ENCODE measurements at places on chromosomes 12 and 14. TPM values are rescaled to one million over a fixed set of nuclear protein-coding genes. Genes with fewer than 3 reads are reported as not detected.

GRCh38 chr14:61110316-61111082 is 129.5 kb downstream of the SLC38A6 start:
- DNase-seq: no peak

SLCO1A2 gene
- 2.1 TPM for total RNA-seq

DNA sequence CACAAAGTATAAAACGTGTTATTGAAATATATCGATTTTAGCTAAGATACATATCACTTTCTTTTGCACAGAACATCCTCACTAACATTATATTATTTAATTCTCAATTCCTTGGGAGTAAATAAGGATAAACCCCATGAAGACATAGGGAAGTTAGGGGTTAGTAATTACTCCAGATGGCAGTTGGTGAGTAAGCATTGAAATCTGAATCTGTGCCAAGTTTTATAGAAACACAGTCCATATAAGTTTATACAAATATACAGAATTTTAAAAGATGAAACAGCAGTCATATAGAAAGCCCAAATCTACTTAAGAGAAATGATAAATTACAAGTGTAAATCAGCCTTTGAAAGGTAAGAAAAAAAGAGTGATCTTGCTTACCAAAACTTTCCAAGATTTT is 200.4 kb upstream of the SYT10 start:
- DNase-seq: no peak

DNA sequence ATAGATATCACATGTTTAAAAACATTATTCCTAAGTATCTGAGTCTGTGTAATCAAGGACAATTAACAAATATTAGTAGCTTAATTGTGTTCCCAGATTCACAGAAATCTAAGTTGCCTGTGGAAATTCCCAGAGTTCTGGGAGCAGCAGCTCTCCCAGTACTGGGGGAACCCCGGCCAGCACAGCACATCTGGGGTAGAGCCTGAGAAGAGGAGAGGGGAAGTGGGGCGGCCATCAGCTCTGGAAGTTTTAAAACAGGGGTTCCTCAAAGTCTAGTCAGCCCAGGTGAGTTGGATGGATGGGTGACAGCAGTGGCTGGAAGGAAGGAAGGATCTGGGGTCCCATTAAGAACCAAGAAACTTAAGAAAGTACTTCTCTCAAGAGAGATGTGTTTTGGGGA is 24.6 kb downstream of the PRICKLE1 start:
- DNase-seq: no peak

DNA sequence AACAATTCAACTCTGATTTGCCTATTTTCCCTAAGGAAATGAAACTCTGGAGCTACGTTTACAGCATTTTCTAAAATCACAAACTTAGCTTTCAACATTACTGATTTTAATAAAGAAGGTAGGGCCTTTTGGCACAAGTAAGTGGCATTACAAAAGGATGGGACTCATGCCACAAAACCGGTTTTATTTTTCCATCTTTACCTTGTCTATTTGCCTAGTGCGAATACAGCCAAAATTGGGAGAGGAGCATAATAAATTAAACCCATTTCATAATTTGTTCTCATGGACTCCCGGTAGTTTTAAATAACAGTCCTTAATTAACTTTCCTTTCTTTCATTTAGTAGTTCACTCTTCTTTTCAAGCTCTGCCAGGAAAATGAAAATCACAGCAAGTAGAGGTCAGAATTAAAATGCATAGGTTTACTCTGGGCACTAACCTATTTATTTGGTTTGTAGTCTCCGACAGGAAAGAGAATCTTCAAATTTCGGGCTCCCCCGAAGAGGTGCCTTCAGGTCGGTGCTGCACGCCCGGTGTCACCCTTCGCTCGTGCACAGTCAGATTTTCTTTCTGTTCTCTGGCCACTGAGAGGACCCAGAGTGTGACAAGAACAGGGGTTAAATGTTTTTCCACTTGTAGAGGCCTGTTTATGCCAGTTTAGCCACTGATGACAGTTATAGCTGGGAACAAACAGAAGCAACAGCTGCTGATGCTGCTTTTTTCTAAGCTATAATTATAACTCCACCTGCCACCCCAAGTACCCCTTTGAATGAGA is at the start of gene BEST3:
Gene BEST3, minus strand, starts transcription at position 535 of the 772 bp plus-strand sequence. CDS start 1,505 bp downstream, outside the sequence.
- DNase-seq: no peak

DNA sequence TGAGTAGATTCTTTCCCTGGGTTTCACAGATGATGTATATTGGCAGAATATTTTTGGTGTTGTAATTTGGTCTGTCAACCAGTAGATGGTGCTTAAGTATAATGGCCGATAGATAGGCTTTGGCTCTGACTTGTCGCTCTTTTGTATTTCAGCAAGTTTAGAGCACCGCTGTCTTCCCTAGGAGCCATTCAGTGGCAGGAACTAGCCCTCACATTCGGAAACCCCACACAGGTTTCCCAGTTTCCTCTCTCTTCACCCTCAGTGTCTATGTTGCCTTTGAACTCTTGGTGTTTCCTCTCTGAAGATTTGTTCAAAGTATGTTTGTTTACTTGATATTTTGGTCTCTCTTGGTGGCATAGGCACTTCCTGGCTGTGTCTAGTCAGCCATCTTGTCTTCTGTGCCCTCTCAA is 102.2 kb downstream of the GPHN start:
- DNase-seq: no peak

DNA sequence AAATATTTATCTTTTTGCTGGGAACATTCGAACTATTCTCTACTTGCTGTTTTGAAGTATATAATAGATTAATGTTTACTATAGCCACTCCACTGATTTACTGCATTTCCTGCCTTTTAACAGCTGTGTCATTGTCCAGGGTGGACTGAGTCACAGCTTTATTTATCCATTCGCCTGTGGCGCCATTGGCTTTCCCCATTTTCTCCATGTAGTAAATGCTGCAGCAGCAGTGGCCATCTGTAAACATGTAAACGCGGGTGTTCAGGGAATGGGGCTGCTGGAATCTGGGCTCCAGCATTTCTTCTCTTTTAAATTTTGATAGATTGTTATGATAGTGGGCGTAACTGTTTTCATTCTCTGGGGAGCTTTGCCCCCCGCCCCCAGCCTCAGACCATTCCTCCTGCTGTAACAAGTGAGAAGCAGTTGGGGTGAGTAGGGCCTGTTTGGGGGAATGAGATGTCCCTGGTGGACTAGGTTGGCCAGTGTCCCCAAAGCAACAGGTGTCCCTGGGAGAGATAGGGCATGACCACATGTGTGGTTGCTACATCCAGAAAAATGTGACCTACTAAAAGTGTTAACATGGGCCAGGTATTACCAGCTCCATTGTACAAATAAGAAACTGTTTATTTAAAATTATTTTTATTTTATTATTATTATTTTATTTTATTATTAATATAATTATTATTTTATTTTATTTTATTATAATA is 32.9 kb downstream of the RIN3 start:
- no peak for DNase-seq

LRP6 gene
- 82.9 TPM for total RNA-seq

DNA sequence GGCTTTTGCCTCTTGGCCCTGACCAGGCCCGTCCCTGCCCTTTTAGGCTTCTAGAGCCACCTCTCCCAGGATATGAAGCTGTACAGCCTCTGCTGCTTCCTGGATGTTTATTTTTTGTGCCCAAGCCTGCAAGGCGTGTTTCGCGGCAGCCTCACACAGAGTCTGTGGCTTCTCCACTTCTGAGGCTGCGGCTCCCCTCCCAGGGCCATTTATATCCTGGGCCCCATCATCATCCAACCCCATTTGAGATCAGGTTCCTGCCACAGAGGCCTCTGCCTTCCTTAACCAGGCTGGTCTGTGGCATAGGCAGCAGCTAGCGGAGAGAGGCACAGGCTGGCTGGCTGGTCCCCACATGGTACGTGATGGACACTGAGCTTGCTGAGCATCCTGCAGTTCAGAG is 114.1 kb upstream of the PWP1 start:
- DNase-seq: no peak

ZBTB39 gene
- total RNA-seq: 23.9 TPM

COX8C gene
- not detected for total RNA-seq

IFNG-AS1 gene
- total RNA-seq: not detected

DNA sequence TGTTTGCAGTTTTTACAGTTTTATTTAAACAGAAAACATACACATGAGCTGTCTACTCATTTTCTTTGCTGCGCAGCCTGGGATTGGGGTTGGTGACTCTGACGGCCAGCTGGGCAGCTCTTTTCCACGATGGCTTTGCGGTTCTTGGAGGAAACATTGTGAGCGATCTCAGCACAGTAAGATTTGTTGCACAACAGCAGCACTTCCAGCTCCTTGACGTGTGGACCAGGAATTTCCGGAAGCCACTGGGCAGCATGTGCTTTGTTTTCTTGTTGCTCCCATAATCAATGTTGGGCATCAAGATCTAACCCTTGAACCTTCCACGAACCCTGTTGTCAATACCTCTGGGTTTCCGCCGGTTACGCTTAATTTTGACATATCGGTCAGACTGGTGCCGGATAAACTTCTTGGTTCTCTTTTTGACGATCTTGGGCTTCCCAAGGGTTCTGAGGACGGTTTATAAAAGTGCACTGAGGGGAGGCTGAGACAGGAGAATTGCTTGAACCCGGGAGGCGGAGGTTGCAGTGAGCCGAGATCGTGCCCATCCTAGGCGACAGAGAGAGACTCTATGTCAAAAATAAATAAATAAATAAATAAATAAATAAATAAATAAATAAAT is 21.8 kb downstream of the FKBP11 start:
- DNase-seq: no peak

DNA sequence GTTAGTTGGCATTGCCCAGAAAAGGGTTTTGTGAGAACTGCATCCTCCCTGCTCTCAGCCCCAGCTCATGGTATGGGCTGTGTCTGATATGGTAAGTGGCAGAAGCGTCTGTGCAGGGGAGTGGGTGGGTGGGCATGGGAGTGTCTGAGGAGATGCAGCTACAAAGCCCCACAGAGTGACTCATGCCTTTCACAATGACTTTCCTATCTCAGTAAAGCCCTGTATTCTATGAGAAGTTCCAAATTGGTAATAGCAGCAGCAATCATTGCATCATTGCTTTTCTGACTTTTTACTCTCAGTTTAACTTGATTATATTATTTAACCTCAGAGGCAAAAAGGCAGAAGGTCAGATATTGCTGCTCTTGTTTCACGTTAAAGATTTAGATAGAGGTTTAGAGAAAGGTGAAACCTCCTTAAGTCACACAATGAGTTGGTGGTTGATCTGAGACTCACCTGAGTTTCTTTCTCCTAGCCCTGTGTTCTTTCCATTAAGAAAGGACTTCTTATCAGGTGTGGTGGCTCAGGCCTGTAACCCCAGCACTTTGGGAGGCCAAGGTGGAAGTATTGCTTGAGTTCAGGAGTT is 171.7 kb downstream of the SLC5A8 start:
- DNase-seq: no peak

DNA sequence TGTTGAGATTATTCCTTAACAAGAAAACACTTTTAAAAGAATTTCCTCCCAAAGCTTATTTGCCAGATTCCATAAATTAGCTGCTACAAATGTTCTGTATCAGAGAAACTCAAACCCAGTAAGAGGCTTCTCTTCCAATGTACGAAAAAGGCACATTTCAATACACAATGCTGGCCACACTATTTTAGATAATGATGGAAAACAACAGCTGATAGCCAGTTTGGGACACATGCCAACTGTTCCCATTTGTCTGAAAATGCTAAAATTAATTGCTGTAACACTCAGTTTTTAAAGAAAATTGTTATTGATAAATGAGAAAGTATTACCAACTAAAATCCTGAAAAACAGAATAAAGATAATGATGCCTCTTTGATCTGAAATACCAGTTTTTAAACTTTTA is 4.4 kb downstream of the CFL2 start:
- DNase-seq: no peak

GRCh38 chr12:94318181-94318580 is 141.5 kb downstream of the CEP83 start:
- no peak for DNase-seq

GRCh38 chr14:102215576-102216250 is 76.0 kb downstream of the WDR20 start:
- DNase-seq: no peak

CLSTN3 gene
- 134 TPM for total RNA-seq

DNA sequence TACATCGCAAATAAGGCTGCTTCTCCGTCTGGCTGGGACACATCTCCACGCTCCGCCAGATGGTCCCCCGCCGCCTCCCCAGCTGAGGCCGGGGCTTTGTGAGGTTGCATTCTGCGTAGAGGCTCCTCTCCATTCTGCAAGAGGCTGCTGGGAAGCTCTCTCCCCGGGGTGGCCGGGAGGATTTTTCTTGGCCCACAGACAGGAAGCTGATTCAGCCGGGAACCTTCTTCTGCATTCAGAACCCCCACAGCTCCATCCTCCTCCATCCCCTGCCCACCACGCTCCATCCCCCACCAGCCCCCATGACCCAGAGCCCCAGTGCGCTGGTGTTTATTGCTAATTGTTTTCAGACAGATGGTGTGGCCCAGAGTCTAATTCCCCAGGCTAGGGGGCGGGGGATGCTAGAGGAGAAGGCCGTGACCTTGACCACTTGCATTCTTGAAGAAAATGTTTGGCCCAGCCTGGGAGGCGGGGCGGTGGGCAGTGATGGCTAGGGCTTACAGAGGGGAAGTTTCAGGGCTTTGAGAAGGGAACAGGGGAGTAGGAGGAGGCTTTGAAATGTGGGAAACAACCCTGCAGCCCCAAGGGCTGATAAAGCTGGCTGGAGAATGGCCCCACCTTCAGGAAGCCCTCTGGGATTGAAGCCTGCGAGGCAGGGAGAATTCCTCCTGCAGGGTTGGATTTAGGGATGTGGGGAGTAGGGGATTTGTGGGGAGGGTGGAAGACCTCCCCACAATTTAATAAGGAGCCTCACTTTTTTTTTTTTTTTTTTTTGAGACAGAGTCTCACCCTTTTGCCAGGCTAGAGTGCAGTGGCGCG is 88.5 kb upstream of the NCOR2 start:
- no peak for DNase-seq

AICDA gene
- 0.10 TPM for total RNA-seq

LPAR5 gene
- total RNA-seq: 2.7 TPM

Measured in endothelial cell (in vitro differentiated cells).